Muscle of leg (tissue), 16 donors: ENCODE measurements at places on chromosomes 13 and 19. TPM values are rescaled to one million over a fixed set of nuclear protein-coding genes. Genes with fewer than 3 reads are reported as not detected.

The F2RL3 gene
- 0.67 TPM for polyA plus RNA-seq

The CGB2 gene
- polyA plus RNA-seq = not detected

The MBD3L2 gene
- not detected for polyA plus RNA-seq

The CGB1 gene
- not detected for polyA plus RNA-seq

The TPTE2 gene
- polyA plus RNA-seq = not detected

The MYPOP gene
- polyA plus RNA-seq = 4.9 TPM

- DNase-seq = peak; percentile 28
Measured at GRCh38 chr19:2381148-2381820, 21.2 kb downstream of the TMPRSS9 start.

DNA sequence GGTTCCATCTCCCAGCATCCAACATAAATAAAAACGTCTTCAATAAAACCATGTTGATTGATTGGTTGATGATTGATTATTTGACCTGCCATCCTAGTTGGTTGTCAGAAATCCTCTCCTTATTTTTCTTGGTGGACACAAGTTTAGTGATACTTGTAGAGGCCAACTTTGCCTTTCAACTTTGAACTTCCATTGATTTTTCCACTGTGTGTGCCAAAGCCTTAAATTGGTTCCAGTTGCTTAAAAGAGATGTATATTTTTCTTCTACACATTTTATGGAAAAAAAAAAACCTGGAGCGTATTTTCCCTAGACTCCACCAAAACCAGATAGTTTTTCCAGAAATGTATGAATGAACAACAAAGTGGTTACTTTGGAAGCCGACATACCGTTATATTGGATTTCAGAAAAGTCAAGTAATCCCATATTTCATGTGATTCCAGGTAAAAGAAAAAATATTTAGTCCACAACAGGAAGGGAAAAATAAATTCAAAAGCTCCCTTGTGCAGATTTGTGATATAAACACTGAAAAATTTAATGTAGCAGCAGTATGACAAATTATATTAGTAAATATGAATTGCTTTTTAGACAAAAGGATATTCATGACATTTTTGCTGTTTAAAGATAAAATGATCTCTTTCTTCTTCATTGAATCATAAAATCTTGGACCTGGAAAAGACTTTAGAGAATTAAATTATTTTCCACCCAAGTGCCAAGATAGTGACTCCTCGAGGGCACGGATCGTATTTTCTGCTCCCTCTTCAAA lies 85.2 kb downstream of the MBNL2 start:
- peak; percentile 79 for DNase-seq

DNA sequence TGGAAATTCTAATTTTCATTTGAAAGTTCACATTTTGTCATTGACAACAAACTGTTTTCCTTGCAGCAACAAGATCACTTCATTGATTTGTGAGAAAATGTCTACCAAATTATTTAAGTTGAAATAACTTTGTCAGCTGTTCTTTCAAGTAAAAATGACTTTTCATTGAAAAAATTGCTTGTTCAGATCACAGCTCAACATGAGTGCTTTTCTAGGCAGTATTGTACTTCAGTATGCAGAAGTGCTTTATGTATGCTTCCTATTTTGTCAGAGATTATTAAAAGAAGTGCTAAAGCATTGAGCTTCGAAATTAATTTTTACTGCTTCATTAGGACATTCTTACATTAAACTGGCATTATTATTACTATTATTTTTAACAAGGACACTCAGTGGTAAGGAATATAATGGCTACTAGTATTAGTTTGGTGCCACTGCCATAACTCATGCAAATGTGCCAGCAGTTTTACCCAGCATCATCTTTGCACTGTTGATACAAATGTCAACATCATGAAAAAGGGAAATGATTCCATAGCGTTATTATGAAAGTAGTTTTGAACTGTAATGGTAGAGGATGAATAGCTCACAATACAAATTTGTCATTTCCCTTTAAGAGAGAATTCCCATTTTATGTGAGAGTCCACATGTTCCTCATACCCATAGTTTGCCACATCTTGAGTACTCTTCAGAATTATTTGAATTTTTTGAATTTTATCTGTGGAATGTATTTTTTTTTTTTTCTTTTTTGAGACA lies 2.6 kb downstream of the BRCA2 start:
- peak; percentile 10 for DNase-seq

GRCh38 chr13:67803118-67803517 lies 573.0 kb upstream of the PCDH9 start:
- DNase-seq = no peak

DNA sequence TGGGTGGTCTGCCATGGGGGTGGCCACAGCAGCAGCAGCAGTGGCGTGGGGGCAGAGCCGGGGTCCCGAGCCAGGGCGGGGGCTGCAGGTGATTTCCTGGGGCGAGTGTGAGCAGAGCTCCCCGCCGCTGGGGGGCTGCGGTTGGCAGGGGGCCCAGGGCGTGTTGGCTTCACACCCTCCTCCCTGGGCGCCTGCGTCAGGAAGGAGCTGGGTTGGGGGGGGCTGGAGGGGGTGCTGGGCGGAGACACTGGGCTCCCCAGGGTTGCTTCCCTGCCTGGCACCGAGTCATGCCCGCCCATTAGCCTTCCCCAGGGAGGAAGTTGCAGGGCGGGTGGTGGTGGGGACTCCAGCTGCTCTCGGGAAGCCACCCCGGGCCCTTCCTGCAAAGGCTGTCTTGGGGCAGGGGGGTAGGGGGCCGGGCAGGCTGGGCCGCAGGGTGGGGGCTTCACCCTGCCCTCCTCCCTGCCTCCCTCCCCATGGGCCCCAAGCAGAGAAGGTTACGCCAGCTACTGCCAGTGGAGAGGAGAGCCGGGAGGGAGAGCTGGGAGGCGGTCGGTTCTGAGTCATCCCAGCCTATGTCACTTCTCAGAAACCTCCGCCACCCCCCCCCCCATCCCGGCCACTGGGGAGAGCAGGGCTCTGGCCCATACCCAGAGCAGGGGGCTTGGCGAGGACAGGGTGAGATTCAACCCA lies 4.6 kb downstream of the MIDN start:
- peak; percentile 86 for DNase-seq

- DNase-seq = peak; percentile 16
Measured at GRCh38 chr19:52734331-52734892, 432 bp downstream of the ZNF611 start.

- DNase-seq = no peak
Measured at GRCh38 chr13:110442930-110443621, 118.4 kb downstream of the RAB20 start.

DNA sequence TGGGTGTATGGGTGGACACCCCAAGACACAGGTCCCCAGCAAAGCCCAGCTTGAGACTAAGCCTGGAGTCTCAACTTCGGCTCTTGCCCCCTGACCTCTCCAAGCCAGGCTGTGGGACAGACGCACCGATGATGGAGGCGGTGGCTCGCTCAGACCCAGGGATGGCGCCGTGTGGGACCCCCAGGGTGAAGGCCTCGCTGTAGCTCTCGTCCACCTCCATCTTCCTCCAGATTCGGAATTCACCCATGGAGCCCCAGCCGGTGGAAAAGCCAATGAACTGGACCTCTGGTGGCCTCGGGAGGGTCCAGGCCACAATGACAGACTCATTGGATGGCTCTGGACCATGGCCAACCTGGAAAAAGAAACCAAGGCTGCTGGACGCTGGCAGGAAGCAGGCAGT lies 39.1 kb downstream of the F2RL3 start:
- no peak for DNase-seq
